Activated CD4-positive, alpha-beta T cell treated with anti-CD3 and anti-CD28 coated beads for 4 hours (primary cell): ENCODE measurements at places on chromosomes 16 and 17.

DNA sequence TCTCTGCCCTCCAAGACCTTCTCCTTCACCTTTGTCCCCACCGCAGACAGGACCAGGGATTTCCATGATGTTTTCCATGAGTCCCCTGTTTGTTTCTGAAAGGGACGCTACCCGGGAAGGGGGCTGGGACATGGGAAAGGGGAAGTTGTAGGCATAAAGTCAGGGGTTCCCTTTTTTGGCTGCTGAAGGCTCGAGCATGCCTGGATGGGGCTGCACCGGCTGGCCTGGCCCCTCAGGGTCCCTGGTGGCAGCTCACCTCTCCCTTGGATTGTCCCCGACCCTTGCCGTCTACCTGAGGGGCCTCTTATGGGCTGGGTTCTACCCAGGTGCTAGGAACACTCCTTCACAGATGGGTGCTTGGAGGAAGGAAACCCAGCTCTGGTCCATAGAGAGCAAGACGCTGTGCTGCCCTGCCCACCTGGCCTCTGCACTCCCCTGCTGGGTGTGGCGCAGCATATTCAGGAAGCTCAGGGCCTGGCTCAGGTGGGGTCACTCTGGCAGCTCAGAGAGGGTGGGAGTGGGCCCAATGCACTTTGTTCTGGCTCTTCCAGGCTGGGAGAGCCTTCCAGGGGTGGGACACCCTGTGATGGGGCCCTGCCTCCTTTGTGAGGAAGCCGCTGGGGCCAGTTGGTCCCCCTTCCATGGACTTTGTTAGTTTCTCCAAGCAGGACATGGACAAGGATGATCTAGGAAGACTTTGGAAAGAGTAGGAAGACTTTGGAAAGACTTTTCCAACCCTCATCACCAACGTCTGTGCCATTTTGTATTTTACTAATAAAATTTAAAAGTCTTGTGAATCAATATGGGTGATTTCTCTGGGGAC, 12.2 kb downstream of the CX3CL1 start:
- no peak for DNase-seq

- no peak for DNase-seq
Observed at GRCh38 chr16:3793161-3793576, 75.8 kb upstream of the TRAP1 start.

- DNase-seq = peak; percentile 46
Observed at GRCh38 chr16:31880322-31880979, 6.8 kb downstream of the ZNF267 start.

- DNase-seq = no peak
Observed at GRCh38 chr17:83089328-83090132, 10.1 kb downstream of the METRNL start.

GRCh38 chr17:73691321-73691766, 47.1 kb upstream of the SDK2 start:
- no peak for DNase-seq

DNA sequence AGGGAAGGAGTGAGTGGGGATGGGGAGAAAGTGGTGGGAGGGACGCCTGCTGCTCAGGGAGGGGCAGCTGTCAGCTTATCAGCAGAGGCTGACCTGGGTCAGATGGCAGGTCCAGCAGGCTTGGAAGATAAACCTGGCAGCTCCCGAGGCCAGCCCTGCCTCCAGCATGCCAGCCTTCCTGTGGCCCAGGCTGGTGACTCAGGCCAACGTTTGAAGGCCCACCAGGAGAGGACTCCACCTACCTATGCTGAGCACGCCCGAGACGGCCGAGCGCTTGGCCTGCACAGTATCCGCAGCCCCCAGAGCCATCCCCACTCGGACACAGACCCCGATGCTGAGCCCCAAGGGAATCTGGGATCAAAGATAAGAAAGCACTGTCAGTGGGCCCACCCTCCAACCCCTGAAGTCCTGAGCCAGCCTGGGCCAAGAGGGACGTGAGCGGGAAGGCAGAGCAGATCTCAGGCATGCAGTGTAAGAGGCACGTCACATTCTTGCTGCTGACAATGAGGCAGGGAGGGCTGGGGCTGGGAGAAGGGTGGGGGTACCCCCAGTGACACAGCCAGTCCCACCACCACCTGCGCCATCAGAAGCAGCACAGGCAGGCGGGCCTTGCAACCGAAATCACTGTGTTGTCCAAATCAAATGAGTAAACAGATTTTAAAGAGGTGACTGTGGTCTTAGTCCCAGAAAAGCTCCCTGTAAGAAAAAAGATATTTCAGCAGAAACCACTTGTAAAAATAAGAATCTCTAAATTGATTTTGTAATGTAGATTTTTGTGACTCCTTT, 12.4 kb downstream of the SLC47A2 start:
- DNase-seq = no peak

DNA sequence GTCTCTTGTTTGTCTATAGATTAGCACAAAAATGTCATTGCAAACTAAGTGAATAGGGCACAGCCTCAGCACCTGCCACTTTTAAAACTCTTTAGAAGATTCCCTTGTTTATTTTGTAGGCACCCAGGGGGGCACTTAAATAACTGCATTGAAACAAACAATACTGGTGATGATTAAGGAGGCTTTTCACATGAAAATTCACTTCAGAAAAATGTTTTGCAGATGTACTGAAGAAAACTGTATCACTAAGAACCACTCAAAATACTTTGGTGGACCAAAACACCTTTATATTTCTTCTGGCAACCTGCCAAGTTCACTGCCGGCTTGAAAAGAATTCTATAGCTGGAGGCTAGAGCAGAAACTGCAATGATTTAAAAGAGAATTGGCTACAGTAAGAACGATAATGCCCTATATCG, 281.5 kb downstream of the TOX3 start:
- DNase-seq = no peak

DNA sequence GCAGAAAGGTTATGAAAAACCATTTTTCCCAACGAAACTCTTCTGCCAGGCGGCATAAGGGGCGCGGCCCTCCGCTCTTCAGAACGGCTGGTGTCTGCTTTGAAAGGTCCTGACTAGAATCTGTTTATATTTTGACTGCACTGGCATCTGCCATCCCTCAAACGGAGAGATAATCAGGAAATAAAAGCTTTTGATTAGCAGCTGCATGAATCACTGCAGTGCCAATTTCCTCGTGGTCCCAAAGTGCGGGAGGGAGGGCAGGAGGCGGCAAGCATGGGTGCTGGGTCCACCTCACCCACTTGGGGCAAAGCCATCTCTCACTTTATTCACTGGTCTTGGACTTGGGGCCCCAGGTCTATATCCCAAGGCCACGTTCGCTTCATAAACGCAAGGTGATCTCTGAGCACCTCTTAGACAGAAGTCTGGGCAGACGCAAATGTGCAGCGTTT, 49.7 kb downstream of the TBC1D16 start:
- DNase-seq = no peak
